Head of caudate nucleus (tissue), 42 donors: ENCODE measurements at places on chromosomes 7 and 10.
A peak's percentile ranks its signal among the peaks of the same experiment; 100 is the strongest.

GRCh38 chr10:119039161-119039560 is 9.6 kb downstream of the NANOS1 start:
- DNase-seq, result no peak

- DNase-seq, result peak; percentile 88
Observed at GRCh38 chr7:97005183-97006054, at the start of gene DLX6. Gene DLX6 (plus strand): TSS chr7:97005553. CDS start chr7:97005978, 425 bp downstream.

GRCh38 chr7:49001610-49002033 is 77.3 kb downstream of the CDC14C start:
- DNase-seq, result peak; percentile 38

GRCh38 chr7:26989897-26990670 is 105.7 kb downstream of the HOXA1 start:
- no peak for DNase-seq

- DNase-seq, result peak; percentile 83
Observed at GRCh38 chr10:121974535-121975294, at the start of gene NSMCE4A. Gene NSMCE4A (minus strand): TSS chr10:121975217. CDS start chr10:121975165, 52 bp downstream.

DNA sequence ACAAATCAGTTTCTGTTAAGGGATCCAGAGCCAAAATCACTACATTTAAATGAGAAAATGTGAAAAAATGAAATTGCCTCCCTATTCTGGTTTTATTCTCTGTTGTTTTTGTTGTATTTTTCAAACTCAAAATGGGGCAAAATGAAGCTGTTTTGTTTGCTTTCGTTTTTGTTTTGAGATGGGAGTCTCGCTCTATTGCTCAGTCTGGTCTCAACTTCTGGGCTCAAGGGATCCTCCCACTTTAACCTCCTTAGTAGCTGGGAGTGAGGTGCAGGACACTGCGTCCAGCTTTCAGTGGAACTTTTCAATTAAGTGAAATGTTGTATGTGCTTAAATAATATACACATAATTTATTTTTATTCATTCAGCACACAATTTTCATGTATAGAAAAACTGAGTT is 205.0 kb downstream of the SORCS1 start:
- DNase-seq, result no peak

DNA sequence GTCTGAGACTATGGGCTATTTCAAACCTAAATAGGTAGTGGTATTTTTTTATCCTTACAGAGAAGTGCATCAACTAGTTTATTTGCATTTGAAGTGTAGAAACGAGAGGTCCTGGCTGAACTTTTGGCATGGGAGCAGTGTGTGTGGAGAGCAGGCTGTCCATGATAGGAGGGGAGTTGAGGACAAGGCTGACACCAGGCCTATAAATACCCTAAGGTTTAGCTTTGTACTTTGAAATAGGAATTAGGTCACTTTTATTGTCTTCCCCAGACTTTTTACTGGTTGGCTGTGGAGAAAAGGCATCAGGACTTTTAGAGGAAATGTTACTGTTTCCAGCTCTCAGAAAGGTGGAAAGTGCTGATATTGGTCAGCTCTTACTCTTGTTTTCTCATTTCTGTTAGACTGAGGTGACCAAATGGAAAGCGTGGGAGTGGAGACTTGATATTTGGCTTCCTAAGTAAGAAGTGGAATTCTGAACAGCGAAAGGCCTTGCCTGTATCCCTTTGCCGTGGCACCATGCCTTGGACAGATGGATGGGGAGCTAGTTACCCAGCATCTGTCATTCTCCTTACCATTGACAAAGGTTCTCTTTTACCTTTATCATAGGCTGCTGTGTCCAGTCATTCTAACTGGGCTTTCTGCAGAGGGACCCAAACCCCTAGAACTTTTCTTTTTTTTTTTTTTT is 46.0 kb downstream of the GBF1 start:
- DNase-seq, result no peak

DNA sequence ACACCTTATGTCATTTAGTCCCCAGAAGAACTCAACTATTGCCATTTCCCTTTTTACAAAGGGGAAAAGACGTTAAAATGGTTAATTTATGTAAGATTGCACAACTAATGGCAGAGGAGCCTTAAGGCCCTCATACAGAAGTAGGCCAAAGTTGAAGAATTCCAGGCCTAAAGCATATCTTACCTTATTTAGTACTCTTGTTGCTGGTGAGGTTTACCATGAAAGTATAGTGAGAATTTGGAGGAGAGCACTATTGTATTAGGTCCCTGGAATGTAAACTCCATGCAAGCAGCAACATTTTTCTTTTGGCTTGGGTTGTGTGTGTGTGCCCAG is 731 bp upstream of the CRPPA start:
- DNase-seq, result no peak

DNA sequence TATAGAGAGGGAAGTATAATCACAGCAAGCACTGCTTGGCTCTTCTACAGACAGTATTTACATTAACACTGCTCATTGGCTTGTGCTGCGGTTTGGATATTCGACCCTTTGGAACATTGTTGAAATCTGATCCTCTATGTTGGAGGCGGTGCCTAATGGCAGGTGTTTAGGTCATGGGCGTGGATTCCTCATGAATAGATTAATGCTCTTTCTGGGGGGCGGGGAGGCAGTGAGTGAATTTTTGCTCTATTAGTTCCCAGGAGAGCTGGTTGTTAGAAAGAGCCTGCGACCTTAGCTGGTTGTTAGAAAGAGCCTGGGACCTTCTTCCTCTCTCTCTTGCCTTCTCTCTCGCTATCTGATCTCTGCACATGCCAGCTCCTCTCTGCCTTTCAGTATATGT is 77.3 kb upstream of the SVIL start:
- no peak for DNase-seq

- no peak for DNase-seq
Observed at GRCh38 chr10:4596951-4597350, 229.1 kb upstream of the AKR1E2 start.

DNA sequence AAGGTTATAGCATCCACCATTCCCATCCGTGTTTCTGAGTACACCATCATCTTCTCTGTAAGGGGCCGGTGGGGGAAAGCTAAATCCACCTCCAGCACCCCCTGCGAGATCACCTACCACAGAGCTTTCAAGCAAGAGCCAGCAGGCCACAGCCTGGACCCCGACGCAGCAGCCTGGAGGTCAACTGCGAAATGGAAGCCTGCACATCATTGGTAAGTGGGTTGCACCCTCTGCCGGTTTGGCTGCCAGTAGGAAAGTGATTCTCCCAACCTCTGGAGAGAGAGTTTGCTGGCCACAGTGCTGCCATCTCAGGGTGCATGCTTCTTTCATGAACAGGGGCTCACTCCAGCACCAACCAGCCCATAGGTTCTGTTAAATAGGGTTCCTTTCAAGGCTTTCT is 81.7 kb downstream of the WIPF3 start:
- no peak for DNase-seq

GRCh38 chr7:41817386-41817785 is 114.5 kb upstream of the INHBA start:
- no peak for DNase-seq
